Urothelium cell line (cell line): ENCODE measurements at places on chromosomes 7 and 10.

DNA sequence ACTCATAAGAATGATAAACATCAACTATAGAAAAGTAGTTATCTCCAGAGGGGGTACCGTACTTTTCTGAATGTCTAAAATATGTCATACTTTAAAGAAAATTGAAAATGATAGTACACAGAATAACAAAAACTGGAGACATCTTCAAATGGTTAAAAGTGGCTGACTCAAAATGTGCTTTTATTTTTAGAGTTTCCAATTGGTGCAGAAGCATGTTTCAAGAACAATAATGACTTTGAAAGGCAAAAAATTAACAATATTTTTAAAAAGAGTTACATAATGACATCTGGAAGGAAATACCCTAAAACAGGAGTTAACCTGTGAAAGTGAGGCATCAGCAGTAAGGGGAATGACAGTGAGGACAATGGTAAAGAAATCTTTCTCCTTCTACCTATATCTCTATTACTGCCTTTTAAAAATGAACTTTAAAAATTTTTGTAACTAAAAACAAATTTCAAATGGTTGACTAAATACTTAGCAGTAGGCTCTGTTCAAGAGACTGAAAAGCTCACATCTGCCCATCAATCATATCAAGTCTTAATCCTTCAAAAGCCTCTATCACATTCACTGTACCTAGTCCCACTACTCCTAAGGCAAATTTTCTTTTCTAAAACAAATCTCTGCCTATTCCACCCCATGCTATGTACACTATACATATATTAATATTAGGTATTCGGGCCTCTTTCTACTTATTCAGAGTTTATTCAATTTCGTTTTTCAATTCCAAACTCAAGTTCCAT lies 3.0 kb downstream of the ASZ1 start:
- DNase-seq, result no peak

GRCh38 chr10:17669185-17669872 lies 25.4 kb downstream of the STAM start:
- DNase-seq, result no peak

GRCh38 chr7:67267914-67268313 lies 271.3 kb downstream of the TYW1 start:
- no peak for DNase-seq

GRCh38 chr10:123569436-123570035 lies 96.6 kb upstream of the GPR26 start:
- DNase-seq, result no peak

- DNase-seq, result peak; percentile 77
Measured at GRCh38 chr7:4931943-4932342, 27.0 kb downstream of the MMD2 start.

GRCh38 chr10:1657479-1657878 lies 79.8 kb downstream of the ADARB2 start:
- no peak for DNase-seq

DNA sequence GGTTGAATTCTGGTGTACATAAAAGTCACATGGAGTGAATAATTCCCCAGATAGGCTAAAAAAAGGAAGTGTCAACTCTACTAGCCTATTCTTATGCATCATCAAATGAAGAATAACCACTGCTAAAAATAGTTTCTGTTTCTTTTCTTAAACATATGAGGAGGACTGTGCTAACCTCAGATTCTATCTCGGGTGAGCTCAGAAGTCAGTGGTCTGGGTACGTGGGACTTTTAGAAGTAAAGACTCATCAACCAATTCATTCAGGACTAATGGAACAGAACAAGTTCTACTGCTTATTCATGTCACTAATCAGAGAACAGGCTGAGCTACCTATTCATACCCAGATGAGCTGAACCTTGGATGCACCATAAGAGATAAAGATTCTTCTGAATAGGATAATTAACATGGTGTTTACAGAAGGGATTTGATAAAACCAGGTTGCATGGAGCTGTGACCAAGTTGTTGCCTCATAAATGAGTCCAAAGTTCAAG lies 9.5 kb upstream of the ASAH2 start:
- no peak for DNase-seq

DNA sequence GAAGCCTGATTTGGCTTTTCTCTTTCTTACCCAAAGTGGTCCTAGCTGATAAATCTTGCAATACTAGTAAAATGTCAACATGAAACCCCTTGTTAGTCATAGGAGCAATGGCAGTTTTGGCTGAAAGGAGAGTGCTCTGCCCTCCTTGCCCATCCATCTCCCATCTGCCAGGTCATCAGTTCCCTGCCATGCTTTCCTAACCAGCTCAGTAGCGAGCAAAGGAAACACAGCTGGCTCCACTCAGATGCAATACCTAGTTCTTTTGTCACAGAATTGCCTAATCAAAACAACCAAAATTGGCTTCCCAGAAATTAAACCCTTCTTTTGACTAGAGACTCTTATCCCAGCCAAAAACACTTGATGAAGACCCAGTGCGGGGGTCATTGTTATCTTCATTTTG lies 733.0 kb downstream of the CCSER2 start:
- no peak for DNase-seq

GRCh38 chr10:70772627-70773026 lies 12.6 kb downstream of the TBATA start:
- no peak for DNase-seq

- no peak for DNase-seq
Measured at GRCh38 chr10:3873728-3874461, 88.9 kb upstream of the KLF6 start.

- no peak for DNase-seq
Measured at GRCh38 chr7:33798686-33799325, 106.5 kb upstream of the BMPER start.
